Femur (tissue), 1 donor: ENCODE measurements at places on chromosomes 12 and 14.

GRCh38 chr12:64998371-64999147 lies 122.5 kb downstream of the WIF1 start:
- DNase-seq = peak; percentile 38

DNA sequence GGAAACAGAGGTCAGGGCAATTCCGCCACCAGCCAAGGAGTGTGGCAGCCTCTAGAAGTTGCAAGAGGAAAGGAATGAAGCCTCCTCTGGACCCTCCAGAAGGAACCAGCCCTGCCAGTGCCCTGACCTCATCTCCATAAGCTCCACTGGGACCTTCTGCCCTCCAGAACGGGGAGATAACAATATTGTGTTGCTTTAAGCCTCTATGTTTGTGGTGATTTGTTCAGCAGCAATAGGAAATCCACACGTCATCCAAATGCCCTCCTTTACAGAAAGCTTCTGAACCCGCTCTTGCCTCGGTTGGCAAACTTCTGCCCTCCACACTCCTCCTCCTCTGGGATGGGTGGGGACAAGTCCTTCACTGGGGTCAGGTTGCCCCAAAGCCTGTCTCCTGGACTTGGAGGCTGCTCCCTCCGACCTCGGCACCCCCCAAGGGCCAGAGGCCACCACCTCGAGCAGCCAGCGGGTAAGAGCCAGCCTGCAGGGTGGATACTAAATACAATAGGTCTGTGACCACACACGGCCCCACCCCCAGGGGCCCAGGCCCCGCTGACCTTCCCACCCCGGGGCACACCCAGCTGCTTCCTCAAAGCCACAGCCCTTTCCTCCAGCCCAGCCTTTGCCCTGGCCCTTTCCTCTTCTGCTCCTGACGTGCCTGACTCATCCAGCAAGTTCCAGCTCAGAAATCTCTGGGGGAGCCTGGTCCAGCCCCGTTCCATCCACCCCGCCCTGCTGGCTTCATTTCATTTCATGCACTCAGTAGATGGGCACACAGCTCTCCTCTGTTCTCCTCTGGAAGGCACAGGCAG lies 58.7 kb upstream of the NCOR2 start:
- peak; percentile 87 for DNase-seq

GRCh38 chr12:131507881-131508280 lies 203.0 kb upstream of the SFSWAP start:
- DNase-seq = peak; percentile 3

DNA sequence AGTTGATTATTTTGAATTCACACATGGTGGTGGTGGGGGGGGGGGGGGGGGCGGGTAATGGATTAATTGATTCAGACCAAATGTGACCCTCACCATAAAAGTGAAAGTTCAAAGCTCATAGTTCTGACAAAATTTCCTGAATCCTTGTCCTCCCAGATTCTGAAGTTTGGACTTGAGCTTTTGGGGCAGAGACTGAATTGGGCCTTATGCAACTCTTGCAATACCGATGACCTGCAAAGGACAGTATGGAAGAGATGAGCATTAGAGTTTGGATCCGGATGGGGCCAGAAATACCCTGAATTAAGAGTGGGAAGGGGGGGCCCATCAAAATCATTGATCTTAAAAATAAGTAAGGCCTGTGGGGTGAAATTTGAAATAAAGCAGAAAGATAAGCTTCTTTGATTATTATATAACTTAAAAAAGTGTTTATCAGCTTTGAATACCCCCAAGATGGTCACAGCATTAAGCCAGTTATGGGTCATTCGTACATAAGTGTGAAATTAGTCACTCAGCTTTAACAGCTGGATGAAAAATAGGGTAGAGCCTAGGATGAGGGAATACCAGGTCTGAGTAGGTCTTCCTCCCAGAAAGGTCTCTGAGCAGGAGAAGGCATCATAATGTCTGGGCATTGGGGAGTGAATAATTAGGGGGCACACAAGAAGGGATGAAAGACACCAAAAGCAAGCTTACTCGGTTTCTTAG lies 2.1 kb upstream of the PYGL start:
- no peak for DNase-seq

- no peak for DNase-seq
Observed at GRCh38 chr14:34872822-34873588, 2.2 kb downstream of the BAZ1A start.

GRCh38 chr12:47400266-47400665 lies 305.6 kb downstream of the RPAP3 start:
- DNase-seq = no peak

GRCh38 chr12:4169531-4169930 lies 104.0 kb upstream of the CCND2 start:
- no peak for DNase-seq

GRCh38 chr14:71610149-71610548 lies 322.1 kb upstream of the RGS6 start:
- no peak for DNase-seq

DNA sequence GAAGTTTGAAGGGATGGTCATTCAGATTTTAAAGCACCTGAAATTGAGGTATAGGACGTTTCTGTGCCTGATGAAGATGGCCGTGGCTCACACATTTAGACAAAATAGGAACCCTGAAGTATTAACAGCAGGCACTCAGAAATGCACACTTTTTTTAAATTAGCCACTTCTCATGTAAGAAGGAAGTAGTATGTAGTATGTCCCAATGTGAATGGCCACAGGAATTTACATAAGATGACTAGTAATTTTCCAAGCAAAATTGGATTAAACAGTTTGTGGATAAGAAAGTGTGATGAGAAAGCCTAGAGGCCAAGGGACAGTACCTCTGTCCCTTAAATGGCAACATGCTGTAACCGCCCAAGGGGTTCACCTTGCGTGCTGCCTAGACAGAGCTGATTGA lies 1.8 kb upstream of the MIS18BP1 start:
- DNase-seq = no peak

GRCh38 chr12:130111965-130112496 lies 50.2 kb upstream of the FZD10 start:
- no peak for DNase-seq

DNA sequence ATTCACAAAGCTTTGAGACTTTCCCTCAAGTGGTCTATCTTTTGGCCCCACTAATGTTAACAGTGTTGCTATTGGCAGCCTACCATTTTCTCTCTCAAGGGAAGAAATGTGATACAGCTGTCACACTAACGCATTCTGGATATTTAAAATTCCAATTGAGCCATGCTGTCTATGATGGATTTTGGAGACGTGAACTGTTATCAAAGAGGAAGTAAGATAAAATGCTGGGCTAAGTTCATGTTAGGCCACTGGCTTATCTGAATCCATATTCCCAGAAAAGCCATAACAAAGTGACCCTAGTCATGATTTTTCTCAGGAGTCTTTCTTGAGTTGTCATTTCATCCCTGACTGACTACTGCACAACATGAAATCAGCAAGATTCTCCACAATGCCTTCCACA lies 200.2 kb downstream of the PHLDA1 start:
- DNase-seq = no peak

- no peak for DNase-seq
Observed at GRCh38 chr12:119693511-119693910, 25.6 kb downstream of the PRKAB1 start.

- no peak for DNase-seq
Observed at GRCh38 chr12:7937833-7938506, 2.0 kb upstream of the SLC2A3 start.

GRCh38 chr14:100524933-100525243 lies 62.3 kb downstream of the BEGAIN start:
- DNase-seq = no peak

DNA sequence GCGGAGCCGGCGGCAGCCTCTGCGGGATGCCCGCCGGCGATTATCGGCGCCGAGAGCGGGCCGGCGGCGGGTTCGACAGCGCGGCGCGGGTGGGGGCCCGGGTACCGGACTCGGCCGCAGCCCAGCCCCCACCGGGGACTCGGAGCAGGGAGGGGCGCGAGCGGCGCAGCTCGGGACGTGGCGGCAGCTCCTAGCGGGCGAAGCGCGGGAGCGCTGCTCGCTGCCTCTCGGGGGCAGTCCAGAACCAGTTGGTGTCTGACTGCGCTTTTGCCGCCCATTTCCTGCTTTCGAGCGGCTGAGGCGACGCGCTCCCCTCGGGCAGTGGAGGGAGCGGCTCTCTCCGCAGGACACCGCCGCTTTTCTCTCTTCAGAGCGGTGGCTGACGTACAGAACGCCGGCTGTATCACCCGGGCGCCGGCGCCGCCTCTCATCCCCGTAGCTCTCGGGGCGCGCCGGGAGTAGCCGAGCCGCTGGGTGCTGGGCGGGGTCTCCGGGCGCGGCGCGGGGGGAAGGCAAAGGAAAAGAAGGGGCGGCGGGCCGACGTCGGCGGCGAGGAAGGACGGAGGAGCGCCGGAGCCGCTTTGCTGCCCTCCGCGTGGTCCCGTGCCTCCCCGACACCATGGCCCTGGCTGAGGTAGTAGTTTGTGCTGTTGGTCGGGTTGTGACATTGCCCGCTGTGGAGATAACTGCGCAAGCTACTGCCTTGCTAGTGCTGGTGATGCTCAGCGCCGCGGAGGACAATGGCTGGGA lies 136.6 kb downstream of the MON2 start:
- peak; percentile 93 for DNase-seq

DNA sequence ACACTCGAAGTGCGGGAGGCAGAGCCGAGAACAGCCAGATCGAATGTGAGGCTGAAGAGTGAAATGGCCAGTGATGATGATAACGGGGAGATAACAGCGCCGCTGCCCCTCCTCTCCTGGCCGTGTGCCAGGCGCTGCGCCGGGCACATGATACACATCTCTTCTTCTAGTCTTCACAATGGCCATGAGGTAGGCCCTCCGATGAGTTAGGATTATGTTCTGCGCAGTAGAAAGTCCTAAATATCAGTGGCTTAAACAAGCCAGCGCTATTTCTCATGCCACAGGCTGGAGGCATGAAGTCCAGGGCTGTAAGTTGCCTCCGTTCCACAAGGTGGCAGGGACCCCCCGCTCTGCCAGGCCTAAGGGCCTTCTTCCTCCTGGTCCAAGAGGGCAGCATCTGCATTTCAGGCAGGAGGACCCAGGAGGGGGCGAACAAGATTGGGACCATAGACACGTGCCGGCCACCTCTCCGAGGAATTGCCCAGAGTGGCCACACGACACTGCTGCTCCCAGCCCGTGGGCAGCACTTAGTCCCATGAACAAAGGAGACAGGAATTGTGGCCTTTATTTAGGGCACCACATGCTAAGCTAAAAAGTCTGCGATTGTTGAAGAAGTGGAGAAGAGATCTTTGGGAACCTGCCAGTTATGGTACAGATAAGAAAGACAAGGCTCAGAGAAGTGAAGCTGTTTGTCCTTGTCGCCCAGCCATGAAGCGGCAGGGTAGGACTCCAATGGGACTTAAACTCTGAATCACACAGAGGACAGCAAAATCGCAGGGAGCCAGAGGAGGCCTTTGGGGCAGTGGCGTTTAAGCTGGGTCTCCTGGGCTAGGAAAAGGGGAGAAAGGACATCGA lies 10.9 kb upstream of the HVCN1 start:
- DNase-seq = no peak

- DNase-seq = no peak
Observed at GRCh38 chr12:78680596-78680995, 184.0 kb upstream of the SYT1 start.

GRCh38 chr12:62879691-62880090 lies 55.3 kb downstream of the PPM1H start:
- no peak for DNase-seq
